ENCODE measurements at places on chromosomes 16 and 17. TPM values are rescaled to one million over a fixed set of nuclear protein-coding genes. Genes with fewer than 3 reads are reported as not detected.

DNA sequence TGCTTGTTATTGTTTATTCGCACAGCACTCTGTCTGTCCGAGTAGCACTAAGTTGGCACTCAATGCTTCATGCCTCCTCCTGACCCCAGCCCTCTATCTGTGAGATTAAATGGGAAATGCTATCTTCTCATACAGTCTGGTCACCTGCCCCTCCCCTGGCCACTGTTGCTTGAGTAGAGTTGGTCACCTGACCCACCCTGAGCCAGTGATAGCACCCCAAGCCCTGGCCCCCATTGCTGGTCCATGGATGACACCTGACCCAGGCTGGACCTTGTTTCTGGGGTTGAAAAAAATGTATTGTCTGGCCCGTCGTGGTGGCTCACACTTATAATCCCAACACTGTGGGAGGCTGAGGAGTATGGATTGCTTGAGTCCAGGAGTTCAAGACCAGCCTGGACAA is 8.5 kb upstream of the PEMT start:
- no peak for DNase-seq

DNA sequence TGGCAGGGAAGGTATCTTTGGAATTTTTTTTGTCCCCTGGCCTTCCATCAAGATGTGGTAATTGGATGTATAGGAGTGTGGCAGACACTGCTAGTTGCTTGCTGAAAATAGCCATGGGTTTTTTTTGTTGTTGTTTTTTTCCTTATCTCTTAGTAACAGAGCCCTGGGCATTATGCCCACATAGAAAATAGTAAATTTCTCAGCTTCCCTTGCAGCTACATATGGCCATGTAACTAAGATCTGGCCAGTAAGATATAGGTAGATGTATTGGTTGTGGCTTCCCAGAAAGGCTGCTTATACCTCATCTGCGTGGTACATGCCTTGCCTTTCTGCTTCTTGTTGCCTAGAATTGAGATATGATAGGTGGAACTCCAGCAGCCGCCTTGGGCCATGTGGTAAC is 349.9 kb downstream of the CPPED1 start:
- no peak for DNase-seq

- no peak for DNase-seq
These were observed 8.9 kb downstream of the CTRL start for GRCh38 chr16:67922740-67923139.

The SAMD14 gene
- total RNA-seq: 0.26 TPM

The TLCD3B gene
- total RNA-seq: not detected

The CA5A gene
- not detected for total RNA-seq
